Activated T-helper 2 cell treated with anti-CD3 and anti-CD28 coated beads, Interferon-gamma antibody, Interleukin-2, Interleukin-4, amounts not matched to agents 10 μg/mL and 5 μg/mL and 100 μg/mL, durations not matched to agents 14 hours and 24 hours and 36 hours (primary cell): ENCODE measurements at places on chromosomes 16 and 17. TPM values are rescaled to one million over a fixed set of nuclear protein-coding genes. Genes with fewer than 3 reads are reported as not detected.

The CD19 gene
- total RNA-seq = 0.18 and 0.23 TPM in 2 replicates

GRCh38 chr16:84277244-84277823, 17.3 kb upstream of the WFDC1 start:
- peak; percentile 57 for DNase-seq

DNA sequence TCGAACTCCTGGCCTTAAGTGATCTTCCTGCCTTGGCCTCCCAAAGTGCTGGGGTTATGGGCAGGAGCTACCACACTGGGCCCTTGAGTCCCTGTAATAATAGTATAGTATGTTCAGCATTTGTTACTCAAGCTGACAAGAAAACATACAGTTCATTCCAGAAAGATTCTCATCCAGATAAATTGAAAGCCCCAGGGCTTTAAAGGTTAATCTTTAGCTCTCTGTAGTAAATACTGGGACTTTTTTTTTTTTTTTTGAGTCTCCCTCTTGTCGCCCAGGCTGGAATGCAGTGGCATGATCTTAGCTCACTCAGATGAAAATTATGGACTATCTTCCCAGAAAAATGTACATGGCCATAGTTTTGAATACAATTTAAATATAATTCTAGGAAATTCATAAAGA, 11.0 kb downstream of the BRCA1 start:
- DNase-seq = no peak

The TMEM114 gene
- total RNA-seq = not detected in 2 replicates

DNA sequence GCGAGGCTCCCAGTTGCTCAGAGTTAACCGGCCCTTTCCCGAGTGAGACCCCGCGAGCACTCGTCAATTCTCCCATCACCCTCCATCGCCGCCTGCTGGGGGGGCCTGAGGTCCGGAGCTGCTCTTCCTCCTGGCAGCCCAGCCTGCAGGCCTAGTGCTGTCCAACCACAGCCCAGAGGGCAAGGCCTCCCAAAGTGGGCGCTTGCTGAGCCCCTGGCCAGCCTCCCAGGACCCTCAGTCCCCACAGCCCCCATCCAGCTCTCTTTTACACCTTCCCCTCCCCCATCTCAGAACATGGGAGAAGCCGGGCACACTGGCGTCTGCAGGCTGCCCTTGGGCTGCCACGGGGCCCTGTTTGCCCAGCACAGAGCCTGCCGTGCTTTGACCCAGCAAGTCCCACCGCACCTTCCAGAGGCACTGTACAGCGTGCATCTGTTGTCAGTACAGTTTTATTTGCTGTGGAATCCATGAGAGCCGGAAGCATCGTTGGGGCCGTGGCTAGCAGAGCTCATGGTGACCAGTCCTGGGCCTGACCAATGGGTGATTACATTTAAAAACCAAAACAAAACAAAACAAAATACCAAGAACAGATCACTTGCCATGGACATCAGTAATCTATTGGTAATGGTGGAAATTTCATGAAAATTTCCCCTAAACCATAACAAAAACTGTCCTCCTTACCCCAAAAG, 96.1 kb upstream of the CBX4 start:
- DNase-seq = no peak

The CCDC200 gene
- total RNA-seq = not detected in 2 replicates

GRCh38 chr16:31470615-31471014, 1.3 kb upstream of the TGFB1I1 start:
- no peak for DNase-seq

The TP53TG3B gene
- not detected in 2 replicates for total RNA-seq

The OTOA gene
- 0.07 TPM in 1 of 2 replicates, not detected in the other for total RNA-seq

The TERB1 gene
- 0.34 TPM in 1 of 2 replicates, not detected in the other for total RNA-seq

The KCNH6 gene
- not detected in 2 replicates for total RNA-seq

DNA sequence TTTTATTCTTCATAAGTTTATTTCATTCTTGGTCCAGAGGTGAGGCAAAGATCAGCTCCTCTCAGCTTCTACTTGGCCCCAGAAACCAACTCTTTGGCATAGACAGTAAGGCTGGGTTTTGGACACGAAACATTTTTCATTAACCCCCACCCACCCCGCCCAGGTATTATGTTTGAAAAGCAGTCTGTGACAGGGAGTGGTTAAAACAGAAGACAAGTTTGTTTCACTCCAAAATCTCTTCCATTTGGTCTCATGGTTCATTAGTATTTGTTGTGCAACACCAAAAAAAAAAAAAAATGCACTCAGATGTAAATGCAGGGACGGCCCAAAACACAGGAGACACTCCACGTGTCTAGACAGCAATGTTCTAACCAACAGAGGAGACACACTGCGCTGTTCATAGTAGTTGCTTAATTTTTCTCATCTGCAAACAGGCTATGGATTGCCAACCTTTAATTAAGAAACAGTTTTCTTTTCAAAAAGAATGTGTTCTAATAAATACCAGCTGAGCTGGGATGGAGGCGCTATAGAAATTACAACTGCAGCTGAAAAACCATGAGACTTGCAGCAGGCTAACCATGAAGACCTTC, 39.8 kb upstream of the MMP2 start:
- DNase-seq = no peak

GRCh38 chr16:73279451-73279850, 231.5 kb upstream of the ZFHX3 start:
- DNase-seq = no peak

DNA sequence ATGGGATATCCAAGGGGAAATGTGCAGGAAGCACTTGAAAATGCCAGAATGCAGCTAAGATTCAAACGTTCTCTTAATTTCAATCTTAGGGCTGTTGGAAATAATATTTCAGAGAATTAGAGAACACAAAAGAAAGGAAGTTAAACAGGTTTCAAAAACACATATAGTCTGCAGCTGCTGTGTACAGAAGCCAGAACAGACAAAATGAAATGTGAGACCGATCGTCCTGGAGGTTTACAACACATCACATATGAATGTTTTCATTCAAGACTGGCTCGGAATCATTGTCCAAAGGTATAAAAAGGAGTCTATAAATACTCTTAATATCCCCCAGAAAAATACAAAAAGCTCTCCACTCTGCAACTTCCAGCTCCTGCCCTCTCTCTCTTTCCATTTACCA, 14.3 kb downstream of the CYTH1 start:
- no peak for DNase-seq

DNA sequence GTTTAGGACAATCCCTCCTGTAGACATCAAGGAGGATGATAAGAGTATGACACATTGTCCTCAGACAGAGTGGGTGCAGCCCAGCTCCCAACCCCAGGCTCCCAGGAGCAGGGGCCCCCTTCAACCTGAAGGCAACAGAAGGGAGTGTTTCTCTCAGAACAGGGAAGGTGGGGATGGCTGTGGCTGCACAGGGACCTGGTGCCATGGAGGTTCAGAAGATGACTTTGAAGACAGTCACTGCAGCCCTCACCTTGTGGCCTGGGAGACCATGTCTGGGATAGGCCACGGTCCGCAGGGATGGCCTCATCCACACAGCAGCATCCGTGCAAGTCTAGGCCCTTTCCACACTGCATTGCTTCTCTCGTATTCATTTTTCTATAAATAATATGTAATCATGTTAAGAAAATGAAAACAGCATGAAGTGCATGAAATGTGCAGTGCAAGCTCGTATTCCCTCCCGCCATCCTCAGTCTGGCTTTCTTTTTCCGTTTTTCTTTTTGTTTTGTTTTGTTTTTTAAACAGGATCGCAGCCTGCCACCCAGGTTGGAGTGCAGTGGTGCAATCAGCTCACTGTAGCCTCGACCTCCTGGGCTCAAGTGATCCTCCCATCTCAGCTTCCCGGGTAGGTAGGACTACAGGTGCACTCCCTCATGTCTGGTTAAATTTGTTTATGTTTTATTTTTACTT, 71.1 kb downstream of the METRNL start:
- DNase-seq = no peak

GRCh38 chr17:4375039-4375748, 8.7 kb upstream of the UBE2G1 start:
- DNase-seq = peak; percentile 67

DNA sequence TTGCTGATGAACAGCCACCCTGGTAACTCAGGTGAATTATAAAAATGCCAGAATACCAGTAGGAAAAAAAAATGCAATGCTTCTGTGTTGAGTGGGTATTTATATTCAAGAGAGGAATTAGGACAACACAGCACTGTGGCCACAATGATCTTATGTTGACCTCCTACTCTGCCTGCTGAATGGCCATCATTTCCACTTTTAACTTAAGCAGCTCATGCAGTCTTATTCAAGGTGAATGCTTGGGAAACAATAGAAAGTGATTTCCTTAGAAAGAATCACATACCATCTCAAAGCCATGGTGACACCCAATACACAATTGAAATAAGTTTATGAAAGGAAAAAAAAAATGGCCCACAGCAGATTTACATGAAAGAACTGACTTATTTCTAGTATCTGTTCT, 224.0 kb downstream of the CDH8 start:
- no peak for DNase-seq

- DNase-seq = no peak
These were observed 136.9 kb upstream of the EEF2KMT start for GRCh38 chr16:5234295-5235050.

The KREMEN2 gene
- 0.09 TPM in 1 of 2 replicates, not detected in the other for total RNA-seq

DNA sequence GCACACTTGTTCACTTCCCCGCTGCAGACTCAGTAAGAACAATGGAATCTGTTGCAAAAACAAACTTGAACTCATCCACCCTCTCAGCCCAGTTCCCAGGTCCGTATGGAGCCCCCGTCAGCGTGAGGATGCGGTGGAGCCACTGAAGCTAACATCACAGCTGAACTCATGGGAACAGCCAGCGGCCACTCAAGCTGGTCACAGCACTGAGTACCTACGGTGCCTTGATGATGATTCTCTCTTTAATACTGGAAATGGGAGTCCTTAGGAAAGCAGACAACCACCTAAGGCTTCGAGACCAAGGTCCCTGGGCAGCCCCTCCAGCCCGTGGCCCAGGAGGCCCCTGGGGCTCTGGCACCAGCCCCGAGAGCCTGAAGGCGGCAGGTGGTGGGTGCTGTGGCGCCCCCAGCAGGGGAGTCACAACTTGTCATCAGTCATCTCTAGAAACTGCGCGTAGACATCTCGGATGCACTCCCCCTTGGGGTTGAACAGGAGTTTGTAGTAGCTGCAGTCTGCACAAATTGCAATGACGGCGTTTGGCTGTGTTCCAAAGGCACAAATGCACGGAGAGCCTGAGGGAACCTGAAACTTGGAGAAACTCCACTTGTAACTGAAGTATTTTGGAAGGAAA, 31.0 kb upstream of the RHOT1 start:
- DNase-seq = peak; percentile 23

The ZNF629 gene
- total RNA-seq = 0.78 and 0.82 TPM in 2 replicates

The TP53TG3 gene
- total RNA-seq = not detected in 2 replicates

DNA sequence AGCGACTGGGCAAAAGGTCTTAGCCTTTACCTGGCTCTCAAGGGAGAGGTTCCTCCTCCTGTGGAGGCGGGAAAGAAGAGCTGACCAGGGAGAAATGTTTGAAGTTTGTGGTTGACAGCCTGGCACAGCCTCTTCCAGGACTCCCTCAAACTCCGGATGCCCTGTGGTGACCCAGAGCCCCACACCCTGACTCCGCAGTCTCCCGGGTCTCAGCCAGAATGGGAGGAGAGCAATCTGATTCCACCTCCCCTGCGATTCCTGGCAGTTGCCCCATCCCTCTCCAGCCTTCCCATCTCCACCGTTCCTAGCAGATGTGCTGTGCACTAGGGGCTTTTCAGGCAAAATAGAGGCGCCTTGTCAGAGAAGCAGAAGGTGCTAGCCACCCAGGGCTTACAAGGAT, 5.5 kb upstream of the DNAI2 start:
- DNase-seq = no peak

The INCA1 gene
- total RNA-seq = 0.43 and 0.53 TPM in 2 replicates

The HSD17B1 gene
- total RNA-seq = 0.91 and 1.4 TPM in 2 replicates

DNA sequence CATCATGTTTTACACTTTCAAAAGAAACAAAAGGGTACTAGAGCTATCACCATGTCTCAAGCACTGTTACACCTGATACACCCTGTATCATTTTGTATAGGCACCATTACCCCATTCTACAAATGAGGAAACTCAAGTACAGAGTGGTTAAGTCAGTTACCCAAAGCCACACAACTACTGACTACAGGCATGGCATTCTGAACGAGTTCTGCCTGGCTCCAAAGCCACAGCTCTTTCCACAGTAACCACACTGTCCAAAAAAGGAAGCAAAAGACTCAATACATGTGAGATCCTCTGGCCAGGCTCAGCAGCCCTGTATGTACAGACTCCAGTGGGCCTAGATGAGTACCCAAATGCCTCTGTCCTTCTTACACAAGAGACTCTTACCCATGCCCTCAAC, 4.7 kb downstream of the DYNC1LI2 start:
- DNase-seq = peak; percentile 39

GRCh38 chr16:49709057-49709456, 146.9 kb downstream of the ZNF423 start:
- DNase-seq = no peak

DNA sequence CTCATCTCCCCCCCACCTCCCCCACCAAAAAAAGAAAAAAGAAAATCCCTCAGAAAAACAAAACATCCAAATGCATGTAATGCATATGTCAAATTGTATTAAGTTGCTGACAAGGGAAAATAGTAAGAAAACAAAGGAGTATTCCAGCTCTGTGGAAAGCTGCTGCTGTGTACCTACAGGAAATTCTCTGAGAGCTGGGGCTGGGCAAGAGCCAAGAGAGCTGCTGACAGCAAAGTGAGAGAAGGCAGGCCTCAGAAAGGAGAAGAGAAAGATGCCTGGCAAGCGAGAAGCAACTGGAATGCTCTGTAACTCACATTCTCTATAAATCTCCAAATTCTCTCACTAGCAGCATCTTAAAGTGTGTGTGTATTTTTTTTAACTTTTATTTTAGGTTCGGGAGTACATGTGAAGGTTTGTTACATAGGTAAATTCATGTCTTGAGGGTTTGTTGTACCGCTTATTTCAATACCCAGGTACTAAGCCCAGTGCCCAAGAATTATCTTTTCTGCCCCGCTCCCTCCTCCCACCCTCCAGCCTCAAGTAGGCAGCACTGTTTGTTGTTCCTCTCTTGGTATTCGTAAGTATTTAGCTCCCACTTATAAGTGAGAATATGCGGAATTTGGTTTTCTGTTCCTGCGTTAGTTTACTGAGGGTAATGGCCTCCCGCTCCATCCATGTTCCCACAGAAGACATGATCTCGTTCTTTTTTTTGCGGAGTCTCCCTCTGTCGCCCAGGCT, 24.4 kb downstream of the CNTROB start:
- DNase-seq = no peak

DNA sequence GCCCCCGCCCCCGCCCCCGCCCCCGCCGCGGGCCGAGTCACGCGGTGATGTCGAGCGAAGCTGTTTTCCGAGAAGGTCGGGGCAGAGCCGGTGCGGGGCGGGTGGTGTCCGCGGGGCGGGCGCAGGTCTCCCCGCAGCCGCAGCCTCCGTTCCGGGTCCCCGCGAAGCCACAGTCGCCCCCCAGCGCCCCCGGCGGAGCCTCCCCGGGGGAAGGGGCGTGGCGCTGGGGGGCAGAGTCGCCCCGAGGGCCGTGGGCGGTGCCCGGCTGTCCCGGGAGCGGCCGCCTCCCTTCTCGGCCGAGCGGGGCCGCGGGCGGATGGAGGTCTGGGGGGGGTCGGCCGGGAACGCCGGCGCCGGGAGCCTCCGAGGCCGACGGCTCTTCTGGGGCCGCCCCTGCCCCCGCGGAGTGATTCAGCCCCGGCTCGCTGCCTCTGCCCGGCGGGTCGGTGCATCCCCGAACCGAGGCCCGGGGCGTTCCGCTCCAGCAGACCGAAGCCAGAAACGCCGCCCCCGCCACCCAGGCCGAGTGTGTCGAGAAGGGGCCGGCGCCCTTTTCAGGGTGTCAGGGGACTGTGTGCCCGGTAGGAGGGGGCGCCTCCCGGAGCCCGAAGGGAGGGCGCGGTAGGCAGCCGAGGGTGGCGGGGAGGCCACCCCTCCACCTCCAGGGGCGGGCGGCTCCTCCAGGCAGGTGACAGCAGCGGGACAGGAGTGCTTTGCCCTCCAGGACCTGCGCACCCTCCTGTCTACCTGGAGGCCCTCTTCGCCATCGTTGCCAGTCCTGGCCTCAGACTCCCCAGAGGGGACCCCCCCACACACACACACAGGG, 1.7 kb downstream of the METRNL start:
- DNase-seq = peak; percentile 37

- DNase-seq = no peak
These were observed 3.6 kb downstream of the MAP2K4 start for GRCh38 chr17:12024327-12024726.
